ENCODE measurements at places on chromosomes 7 and 10. TPM values are rescaled to one million over a fixed set of nuclear protein-coding genes. Genes with fewer than 3 reads are reported as not detected.

DNA sequence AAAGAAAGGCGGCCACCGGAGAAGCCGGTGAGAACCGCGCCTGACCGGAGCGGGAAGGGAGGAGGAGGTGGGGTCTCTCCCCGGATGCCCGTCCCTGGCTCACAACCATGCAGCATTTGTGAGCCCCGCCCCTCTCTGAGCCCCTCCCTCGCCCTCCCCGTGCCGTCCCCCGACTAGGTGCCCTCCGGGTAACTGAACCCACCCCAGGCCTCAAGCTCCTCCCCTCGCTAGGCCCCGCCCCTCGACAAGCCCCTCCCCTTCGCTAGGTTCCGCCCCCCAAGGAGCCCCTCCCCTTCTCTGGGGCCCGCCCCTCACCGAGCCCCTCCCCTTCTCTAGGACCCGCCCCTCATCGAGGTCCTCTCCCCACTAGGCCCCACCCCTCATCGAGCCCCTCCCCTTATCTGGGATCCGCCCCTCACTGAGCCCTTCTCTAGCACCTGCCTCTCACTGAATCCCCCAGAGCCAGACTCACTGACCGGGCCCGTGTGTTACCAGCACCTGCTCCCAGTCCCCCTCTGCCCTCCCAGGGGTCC lies 42.2 kb upstream of the HSPB1 start:
- DNase-seq, result no peak

DNA sequence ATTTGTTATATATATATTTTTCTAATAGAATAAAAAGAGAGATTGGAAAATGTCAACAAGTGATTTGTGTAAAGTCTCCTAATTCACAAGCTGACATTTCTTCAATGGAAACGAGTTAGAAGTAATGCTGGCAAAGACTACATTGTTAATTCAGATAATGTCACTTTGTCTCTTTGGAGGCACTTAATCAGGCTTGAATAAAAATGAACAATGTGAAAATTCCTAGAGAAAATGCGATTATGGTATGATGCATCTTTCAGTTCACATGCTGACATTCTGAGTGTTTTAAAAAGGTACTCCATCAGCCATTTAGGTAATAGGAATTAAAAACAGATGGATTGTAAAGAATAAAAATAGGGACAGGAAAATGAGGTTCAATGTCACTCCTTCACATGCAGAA lies 100.1 kb downstream of the SLC13A1 start:
- no peak for DNase-seq

DNA sequence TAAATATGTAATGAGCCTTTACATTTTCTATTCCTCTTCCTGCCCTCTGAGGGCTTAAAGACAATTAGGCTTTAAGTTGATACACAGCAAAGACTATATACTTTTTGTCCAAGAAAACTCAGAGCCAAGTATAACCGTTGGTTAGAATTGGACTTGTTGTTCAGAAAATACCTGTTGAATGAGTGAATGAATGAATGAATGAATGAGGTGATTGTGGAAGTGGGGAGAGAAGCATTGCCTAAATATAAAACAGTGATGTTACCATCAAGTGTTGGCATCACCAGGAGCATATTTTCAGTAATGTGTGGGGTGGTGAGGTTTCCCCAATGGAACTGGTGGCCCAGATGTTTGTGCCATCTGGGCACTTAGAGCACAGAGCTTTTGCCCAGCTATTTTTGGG lies 106.9 kb downstream of the AOAH start:
- DNase-seq, result no peak

- peak; percentile 90 for DNase-seq
Measured at GRCh38 chr10:124703778-124704427, 40.3 kb downstream of the FAM53B start.

The DDX56 gene
- polyA plus RNA-seq, result 60.5 TPM

- no peak for DNase-seq
Measured at GRCh38 chr7:141055146-141055545, 18.7 kb upstream of the TMEM178B start.

- DNase-seq, result no peak
Measured at GRCh38 chr10:133019651-133020050, 68.1 kb upstream of the ADGRA1 start.

DNA sequence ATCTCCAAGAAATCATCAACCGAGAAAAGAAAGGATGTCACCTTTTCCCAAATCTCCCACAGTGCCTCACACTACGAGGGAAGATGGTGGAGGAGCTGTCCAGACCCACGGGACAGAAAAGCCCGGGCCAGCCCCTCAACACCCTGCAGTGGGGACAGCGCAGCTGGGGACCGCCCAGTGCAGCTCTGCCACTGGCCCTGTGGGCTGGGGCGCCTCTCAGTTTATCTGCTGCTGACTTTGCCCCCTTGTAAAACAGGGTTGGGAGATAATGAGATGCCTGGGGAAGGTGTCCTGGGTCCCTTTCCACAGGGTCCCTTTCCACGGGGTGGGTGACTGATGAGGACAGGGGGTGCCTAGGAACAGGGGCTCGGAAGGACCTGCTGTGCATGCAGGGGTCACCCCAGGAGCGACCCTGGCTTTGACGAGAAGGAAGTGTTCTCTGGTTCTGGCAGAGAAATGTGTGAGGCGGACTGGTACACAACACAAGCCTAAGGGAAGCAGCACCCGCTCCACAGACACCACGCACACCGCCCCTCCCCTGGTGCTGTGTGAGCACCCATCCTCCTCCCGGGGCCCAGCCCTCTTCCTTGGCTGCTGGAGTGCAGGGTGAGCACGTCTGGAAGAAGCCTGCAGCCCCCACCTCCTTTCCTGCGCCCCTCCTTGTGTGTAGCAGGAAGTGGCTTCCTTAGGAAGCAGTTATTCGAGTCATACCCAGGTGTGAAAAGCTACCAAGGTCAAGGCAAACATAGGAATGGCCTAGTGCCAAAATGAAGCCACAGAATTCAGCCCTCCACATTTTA lies 339.9 kb downstream of the DNAJB6 start:
- DNase-seq, result peak; percentile 46

GRCh38 chr7:143882604-143883078 lies 19.3 kb downstream of the TCAF1 start:
- peak; percentile 86 for DNase-seq

DNA sequence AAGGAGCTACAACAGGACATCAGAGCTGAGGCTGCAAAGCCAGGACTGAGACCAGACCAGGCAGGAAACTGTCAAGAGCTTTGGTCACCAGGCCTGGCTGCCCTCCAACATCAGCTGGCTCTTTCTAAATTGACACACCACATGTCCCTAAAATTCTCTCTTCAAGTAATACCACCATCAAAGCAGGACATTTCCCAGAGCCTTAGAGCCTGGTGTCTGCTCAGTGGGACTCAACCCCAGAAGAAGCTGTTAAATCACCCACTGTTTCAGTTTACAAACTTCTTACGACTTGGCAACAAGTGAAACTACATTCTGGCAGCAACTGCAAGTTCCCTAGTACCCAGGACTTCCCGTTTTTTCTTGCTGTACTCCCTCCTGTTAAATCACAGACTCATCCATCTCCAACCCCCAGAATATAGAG lies 3.8 kb upstream of the IL6 start:
- peak; percentile 83 for DNase-seq

The CALHM3 gene
- not detected for polyA plus RNA-seq

The SFRP5 gene
- 5.0 TPM for polyA plus RNA-seq

The XRCC2 gene
- polyA plus RNA-seq, result not detected

The FFAR4 gene
- 8.4 TPM for polyA plus RNA-seq

GRCh38 chr10:124035928-124036558 lies 57.4 kb downstream of the CHST15 start:
- no peak for DNase-seq

DNA sequence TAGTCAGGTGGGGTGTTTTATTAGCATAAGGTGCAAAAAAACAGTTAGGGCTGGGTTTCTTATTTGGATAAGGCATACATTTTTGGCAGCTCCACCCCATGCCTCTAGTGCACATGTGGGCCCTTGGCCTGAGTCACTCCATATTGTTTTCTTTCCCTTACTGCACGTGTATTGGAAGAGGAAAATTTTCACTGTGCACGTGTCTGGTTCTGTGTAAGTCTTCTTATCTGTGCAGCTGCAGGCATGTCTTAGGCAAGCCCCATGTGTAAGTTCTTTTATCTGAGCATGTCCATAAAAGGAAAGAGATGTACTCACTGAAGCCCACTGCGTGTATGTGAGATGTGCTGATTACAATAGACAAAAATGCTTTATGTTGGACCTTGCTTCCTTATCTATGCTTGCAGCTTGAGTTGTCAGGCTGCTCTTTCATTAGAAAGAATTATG lies 540.3 kb upstream of the IGFBP3 start:
- DNase-seq, result no peak

DNA sequence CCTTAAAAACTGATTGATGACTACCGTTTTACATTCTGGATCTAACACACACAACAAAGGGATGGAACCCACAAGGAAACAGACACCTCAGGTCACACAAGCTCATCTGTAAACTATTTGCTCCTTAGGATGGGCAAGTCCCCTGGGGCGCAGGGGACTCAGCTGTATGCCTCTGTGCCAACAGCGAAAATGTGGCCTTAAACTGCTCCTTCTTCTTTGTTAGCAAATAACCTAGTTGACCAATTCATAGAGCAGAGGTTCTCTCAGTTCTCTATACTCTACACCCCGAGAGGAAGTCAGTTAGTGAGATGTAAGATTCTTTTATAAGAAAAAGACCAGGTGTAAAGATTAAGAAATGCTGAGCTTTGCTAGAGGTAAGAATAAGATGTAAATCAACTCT lies 181.9 kb upstream of the PRSS58 start:
- DNase-seq, result no peak

DNA sequence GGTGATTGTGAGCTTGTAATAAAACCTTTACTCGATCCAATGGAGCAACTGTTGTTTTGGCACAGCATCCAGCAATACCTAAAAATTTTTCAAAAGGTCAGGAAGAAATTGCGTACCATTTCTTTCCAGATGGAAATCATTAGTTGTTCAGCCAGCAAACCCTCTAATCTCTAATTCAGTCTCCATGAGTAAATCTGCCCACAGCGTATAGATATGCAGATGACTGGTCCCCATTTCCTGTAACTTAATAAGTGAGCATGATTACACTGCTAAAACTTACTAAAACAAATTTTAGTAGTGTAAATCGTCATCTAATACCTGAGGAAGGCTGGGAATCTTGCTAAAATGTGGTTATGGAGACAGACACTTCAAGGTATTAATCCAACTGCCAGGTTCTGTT lies 10.6 kb downstream of the SLC25A16 start:
- no peak for DNase-seq

DNA sequence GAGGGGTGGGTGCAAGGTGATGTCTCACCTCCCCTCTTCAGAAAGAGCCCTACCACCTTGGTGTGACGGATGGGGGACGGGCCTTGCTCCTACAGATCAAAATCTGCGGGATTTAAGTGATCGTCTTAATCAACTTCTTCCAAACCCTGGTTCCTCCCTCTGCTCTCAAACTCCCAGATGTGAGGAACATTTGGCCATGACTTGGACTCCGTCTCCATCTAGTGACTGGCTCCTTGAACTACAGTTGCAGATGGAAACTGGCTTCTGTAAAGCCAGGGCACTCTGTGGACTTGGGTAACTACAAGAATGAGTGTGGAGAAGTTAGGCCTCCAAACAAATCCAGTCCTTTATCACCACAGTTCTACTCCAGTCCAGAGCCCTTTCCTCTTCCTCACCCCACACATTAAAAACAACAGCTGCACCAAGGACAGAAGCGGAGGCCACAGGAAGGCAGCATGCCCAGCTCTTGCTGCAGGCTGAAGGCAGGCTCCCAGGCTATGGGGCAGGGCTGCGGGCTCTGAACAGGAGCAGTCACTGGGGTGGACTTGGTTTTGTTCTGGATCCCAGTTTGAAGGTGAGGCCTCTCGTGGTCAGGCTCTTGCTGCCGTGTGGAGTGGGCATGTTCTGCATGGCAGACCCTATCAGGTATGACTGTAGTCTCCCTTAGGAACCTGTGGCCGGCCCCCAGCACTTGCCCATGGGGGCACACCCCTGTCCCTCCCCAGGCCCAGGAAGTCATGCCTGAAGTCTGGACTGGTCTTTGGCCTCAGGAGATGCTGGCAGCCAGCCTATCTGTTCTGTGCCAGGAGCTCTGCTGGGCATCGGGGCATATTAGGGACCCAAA lies 79.4 kb downstream of the VWC2 start:
- DNase-seq, result no peak

DNA sequence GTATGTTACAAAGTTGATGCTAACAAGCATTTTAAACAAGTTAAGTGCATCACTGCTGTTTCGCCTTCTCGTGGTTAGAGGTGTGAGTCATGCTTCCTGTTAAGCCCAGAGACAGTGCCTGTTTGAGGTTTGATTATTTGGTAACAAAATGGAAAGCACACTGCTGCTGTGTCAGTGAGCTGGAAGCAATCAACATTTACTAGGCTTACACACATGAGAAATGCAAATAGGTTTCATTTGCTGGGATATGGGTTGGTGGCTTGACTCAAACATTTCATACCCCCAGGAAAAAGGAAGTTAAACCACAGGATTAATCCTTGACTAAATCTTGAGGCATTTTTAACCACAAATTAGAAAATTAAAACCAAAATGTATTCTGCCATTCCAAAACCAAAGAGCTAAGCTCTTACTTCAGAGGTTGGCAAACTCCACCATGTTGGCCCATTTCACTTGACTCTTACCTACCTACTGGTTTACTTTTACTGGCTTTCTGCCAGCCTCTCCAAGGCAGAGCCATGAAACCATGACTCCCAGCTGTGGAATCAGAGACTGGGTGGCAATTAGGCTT lies 139.2 kb downstream of the ETV1 start:
- no peak for DNase-seq

GRCh38 chr7:37344886-37345579 lies 103.6 kb downstream of the ELMO1 start:
- DNase-seq, result no peak

The PDCD4 gene
- polyA plus RNA-seq, result 236 TPM

- no peak for DNase-seq
Measured at GRCh38 chr10:10829576-10829975, 188.1 kb upstream of the CELF2 start.

GRCh38 chr7:154744256-154744860 lies 258.6 kb downstream of the PAXIP1 start:
- DNase-seq, result no peak

DNA sequence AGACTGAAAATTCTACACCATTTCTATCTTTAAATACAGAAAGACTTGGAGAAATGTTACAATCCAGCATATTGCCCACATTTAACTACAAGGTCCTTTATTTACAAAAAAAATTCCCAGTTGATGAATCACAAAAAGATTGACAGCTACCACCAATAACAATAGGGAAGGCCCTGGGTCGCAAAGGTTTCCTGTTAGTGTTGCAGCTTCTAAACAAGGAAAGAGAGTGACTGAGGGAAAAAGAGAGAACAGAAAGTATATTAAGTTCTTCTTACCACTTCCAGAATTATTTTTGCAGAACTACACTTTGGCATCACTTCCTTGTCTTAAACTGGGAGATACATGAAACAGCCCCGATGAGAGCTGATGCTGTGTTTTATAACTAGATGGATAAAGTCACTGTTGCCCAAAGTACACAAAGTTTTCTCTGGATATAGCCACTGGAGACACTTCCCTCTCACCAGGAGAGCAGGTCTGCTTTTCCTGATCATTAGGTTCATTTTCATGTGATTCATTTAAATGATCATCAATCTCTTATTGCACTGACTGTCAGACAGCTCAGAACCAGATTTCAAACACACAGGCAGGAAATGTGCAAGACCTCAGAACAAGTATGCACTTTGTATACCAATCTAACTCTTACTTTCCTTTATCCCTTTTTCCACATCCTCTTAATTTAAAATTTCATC lies 57.0 kb downstream of the SHTN1 start:
- DNase-seq, result no peak

Measured in sigmoid colon (tissue), 7 donors.